ENCODE measurements at places on chromosomes 4 and X.

- DNase-seq: peak; percentile 31
These were observed 47.2 kb downstream of the FAM114A1 start for GRCh38 chr4:38914854-38915253.

GRCh38 chr4:177256950-177257349, 52.7 kb upstream of the NEIL3 start:
- DNase-seq: no peak

GRCh38 chr4:144820011-144820727, 174.2 kb downstream of the HHIP start:
- DNase-seq: no peak

DNA sequence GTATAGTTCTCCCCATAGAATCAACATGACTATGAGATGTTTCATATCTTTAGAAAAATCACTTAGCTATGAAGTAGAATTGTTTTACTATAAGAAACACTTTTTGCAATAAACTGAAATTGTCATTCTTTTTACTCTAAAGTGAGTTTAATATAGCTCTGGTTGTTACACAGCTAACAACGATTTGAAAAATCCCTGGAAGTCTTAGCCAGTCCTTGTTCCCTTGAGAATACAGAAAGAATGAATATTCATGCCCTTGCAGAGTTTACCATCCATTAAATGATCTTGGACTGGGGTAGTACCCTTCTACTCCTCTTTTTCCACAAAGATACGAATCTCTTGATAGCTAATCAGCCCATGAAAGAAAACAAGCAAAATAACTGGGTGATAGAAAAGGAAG, 141.8 kb downstream of the JADE1 start:
- DNase-seq: no peak

- DNase-seq: peak; percentile 21
These were observed 18.7 kb downstream of the FAM184B start for GRCh38 chr4:17762726-17763125.

DNA sequence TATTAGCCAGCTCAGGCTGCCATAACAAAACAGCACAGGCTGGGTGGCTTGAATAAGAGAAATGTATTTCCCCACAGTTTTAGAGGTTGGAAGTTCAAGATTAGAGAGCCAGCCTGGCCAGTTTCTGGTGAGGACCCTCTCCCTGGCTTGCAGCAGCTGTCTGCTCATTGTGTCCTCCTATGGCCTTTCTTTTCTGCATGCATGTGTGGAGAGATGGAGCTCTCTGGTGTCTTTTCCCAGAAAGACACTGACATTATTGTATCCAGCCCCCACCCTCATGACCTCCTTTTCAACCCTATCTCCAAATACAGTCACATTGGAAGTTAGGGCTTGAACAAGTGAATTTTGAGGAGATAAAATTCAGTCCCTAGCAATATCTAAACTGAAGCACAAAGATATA, 263.8 kb upstream of the PABPC4L start:
- no peak for DNase-seq

GRCh38 chr4:78310007-78310739, 241.4 kb upstream of the ANXA3 start:
- DNase-seq: no peak

GRCh38 chrX:81206476-81206875, 4.6 kb downstream of the SH3BGRL start:
- DNase-seq: no peak

DNA sequence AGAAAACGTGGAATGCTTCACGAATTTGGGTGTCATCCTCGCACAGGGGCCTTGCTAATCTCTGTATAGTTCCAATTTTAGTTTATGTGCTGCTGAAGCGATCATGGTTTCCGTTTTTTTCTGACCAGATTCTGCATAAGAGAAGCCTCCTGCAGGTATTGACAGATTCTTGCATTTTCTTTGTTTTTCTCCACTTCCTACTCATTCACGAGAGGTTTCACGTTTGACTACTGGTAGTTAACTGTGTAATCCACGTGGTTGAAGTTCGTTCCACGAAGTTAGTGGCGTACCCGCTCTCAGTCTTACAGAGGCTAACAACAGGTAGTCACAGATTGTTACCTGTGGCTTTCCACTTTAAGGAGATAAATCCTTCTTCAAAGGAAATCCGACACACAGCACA, 12.1 kb upstream of the TRIML2 start:
- DNase-seq: no peak

GRCh38 chr4:33980361-33980760, 2264.0 kb downstream of the ARAP2 start:
- no peak for DNase-seq

DNA sequence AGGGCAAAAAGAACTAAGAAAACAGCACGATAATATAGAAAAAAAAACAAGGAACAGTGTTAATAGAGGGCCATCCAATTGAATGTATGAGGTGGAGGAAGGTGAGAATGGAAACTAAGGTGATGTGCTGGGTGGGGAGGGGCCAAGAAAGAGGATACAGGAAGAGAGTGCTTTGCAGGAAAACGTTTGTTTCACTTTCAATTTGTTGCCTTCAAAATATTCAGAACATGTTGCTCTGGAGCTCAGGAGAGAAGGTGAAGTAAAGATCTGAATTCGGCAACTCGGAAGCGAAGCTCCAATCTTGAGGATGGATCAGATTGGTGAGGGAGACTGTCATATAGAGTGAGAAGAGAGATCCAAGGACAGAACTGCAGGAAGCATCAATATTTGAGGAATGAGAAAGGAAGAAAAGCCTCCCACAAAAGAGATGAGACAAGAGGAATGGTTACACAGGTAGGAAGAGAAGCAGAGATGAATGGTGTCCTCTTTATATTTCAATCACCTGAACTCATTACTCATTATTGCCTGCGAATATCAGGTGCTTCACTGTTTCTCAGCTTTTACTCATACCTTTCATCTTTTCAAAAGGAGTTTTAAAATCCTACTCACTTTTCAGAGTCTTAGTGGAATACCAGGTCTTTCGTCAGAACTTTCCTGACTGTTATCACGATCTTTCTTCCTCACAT, 14.7 kb upstream of the SEC24D start:
- peak; percentile 53 for DNase-seq

GRCh38 chr4:77355731-77356130, 198.7 kb downstream of the CCNG2 start:
- DNase-seq: no peak

- no peak for DNase-seq
These were observed 54.6 kb downstream of the ARHGAP10 start for GRCh38 chr4:147786531-147786930.

- no peak for DNase-seq
These were observed 58.7 kb upstream of the KLF3 start for GRCh38 chr4:38605181-38605752.

- no peak for DNase-seq
These were observed 448.7 kb upstream of the FAT1 start for GRCh38 chr4:187172340-187172761.

- peak; percentile 67 for DNase-seq
These were observed 206.7 kb downstream of the MGST2 start for GRCh38 chr4:139872274-139872673.

DNA sequence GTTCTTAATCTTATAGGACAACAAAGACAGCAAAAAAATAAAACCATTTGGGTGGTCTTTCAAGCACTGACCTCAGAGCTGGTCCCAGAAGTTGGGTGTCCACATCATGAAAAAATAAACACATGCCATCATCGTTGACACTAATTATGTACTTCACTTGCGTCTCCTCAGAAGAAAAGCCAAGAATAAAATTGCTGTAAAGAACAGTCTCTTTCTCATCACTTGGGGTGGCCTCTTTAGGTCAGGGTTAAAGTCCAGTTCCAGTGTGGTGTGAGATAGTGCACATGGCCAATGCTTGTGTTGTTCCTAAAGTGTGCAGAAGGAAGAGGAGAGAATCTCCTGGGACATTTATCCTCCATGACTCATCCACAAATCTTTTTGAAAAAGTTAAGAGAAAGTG, 49.5 kb upstream of the IBSP start:
- DNase-seq: no peak

- DNase-seq: no peak
These were observed 115.2 kb downstream of the GABRA2 start for GRCh38 chr4:46274717-46275116.

GRCh38 chr4:142447009-142447408, 399.1 kb downstream of the INPP4B start:
- no peak for DNase-seq

GRCh38 chr4:4529392-4529791, 12.5 kb downstream of the STX18 start:
- DNase-seq: no peak

- DNase-seq: no peak
These were observed 57.1 kb downstream of the RELL1 start for GRCh38 chr4:37628977-37629609.

DNA sequence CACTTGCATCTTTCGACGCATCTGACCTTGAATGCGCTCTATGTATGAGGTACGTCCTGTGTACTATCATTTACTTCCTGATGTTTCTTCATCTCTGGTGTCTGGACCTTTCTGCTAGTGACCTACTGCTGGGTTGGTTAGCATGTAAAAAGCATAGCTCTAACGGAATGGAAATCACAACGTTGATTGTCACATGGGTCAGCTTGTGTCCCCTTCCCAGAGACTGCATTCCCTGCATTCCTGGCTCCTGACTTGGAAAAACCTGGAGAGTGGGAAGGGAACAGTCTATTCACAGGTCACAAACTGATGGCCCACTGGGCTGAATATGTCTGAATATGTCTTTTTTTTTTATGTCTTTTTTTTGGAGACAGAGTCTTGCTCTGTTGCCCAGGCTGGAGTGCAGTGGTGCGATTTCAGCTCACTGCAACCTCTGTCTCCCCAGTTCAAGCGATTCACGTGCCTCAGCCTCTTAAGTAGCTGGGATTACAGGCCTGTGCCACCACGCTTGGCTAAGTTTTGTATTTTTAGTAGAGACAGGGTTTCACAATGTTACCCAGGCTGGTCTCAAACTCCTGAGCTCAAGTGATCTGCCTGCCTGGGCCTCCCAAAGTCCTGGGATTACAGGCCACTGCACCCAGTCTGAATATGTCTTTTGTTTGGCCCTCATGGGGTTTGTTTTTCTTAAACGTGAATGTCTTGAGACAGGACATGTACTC, 16.3 kb downstream of the LONRF3 start:
- DNase-seq: no peak

DNA sequence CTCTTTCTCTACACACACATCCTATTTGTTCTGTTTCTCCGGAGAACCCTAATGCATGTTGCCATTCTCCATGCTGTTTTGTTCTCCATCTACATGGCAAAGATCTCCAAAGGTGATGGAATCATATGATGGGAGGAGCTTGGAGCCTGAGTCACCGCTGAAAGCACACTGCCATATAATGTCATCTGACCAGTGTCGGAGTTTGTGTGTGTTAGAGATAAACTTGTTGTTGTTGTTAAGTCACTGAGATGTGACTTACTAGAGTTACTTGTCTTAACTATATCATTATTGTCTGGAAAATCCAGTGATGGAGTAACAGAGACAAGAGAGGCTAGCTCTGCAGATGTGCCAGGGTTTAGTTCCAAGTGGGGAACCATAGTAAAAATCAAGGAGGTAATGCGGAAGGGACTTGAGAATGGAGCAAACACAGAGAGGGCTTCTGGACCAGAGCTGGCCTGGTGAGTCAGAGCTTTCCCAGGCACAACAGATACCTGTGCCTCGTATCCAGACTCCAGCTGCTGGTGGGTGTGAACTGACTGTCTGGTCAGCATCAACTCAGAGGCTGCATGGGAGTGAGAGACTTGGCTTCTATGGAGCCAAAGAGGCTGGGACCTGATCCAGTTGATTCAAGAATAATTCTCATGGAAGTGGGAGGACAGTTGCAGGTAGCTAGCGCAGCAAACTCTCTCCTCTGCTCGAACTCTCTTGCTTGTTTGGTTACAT, 30.6 kb upstream of the CCKAR start:
- DNase-seq: no peak

DNA sequence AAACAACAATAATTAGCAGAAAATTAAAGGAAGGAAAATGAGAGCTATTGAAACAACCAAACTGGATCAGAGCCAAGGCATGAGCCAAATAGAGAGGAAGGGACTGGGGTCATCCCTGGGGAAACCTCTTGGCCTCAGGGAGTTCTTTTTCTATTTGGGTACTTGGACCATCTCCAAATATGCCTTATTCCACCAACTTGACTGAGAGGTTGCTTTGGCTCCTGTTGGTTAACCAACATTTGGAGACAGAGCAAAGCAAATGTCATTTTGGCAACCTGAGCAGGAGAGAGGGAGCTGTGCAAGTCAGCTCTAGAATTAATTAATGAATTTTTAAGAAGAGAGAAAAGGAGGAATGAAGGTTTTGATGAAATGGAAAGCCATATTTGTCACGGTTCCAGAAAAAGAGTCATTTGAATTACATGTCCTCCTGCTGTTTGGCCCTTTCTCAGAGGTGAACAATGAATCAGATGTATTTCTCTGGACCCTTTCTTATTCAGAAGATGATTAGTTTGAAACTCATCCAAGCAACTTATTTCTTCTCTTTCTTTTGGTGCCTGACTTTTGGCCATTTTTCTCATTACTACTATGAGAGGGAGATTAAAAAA, 119.1 kb downstream of the CNKSR2 start:
- no peak for DNase-seq

DNA sequence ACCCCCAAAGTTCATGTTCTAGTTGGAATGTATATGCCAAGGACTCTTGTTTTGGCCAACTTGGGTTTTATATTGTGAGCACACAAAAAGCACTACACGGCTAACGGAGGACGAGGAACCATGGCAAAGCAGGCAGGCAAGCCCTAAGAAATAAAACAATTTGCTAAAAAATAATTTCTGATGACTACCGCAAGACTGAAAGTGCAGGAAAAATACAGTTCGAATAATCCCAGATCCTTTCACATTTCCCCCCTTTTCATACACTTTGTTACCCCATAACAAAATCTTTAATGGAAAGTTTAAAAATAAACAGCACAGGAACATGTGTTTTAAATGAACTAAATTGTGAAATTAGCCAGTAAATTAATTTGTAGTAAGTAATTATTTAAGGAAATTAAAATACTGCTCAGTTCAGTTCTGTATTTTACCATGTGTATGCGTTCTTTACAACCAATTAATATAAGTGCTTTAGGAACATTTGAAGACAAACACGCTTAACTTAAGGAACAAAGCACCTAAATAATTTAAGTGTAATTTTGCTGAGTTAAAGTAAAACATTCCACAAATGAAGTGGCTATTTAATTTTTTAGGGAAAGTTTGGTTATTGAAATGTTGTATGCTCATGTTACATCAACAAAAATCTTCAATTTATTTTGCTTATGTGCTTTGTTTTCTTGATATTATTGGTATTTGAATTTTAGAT, 12.4 kb upstream of the PITX2 start:
- DNase-seq: no peak
